ENCODE measurements at places on chromosomes 11 and 22.

DNA sequence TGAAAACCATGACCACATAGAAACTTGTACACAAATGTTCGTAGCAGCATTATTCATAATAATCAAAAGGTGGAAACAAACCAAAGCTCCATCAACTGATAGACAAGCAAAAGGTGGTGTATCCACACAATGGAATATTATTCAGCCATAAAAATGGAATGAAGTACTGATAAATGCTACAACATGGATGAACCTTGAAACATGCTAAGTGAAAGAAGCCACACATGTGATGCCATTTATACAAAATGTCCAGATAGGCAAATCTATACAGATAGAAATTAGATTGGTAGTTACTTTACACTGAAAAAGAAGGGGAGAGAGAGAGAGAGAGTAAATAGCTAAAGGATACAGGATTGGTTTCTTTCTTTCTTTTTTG is 27.7 kb downstream of the MAPK1 start:
- DNase-seq, result no peak

DNA sequence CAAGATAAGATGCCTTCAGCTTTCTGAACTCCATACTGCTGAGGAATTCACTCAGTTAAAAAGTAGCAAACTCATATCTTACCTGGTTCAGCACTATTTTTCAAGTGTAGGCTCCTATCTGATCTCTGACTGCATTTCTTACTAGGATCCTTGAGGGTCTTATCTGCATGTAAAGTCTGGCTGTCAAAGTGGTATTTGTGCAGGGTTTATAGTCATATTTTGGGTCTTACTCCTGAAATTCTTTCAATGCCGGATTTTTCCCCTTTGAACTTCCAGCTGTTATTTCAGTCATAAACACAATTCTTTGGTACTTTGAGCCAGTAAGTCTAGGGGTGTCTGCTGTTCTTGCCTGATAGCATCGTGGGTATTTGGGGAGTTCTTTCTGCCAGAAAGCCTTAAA is 25.3 kb upstream of the NOX4 start:
- no peak for DNase-seq

- no peak for DNase-seq
These were observed 429 bp downstream of the VEGFB start for GRCh38 chr11:64234647-64235379.

- no peak for DNase-seq
These were observed 546.0 kb upstream of the CCDC179 start for GRCh38 chr11:23406131-23406819.

DNA sequence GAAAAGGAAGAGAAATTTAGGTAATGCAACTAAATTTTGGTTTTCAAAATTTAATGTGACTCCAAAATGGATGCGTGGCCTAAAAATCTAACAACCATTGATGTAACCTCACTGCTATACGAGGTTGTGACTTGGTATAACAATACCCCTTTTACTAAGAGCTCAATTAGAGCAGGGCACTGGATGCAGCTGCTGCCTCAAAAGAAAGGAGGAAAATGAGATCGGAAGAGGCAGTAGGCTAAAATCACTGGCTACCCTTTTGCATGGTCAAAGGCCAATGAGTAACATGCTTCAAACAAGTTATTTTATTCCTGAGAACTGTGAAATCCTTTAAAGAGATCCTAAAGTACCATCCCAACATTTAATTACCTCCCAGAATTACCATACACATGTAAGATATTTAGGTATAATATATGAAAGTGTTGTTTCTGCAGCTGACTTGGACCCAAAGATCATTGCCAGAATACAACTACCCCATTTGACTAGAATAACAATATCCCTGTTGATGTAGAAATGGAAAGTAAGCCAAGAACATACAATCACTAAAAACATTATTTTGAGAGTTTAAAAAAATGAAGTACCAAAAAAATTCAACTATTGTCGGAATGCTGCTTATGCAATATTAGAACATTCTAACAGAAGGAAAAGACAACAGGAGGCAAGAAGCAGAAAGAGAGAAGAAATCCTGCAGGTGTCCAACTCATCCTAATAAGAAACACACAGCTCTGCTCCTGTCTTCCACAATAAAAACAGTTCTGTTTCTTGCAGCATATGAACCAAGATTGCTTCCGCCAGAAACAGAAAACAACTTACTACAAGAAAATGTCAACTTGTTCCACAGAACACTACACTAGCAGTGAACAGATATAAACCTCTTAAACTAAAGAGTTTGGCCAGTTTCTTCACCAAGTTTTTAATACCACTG is 15.0 kb downstream of the SIK3 start:
- peak; percentile 52 for DNase-seq

DNA sequence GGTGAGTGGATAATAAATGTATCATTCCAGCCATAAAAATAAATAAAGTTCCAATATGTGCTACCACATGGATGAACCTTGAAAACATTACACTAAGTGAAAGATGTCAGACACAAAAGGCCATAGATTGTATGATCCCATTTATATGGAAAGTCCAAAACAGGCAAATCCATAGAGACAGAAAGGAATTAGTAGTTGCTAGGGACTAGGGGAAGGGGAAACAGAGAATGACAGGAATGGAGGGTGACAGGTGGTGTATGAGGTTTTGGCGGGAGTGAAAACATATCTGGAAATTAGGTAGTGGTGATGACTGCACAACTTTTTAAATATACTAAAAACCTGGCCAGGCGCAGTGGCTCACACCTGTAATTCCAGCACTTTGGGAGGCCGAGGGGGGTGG is 15.2 kb upstream of the CARD10 start:
- no peak for DNase-seq

GRCh38 chr22:40642316-40642715 is 5.8 kb upstream of the MRTFA start:
- DNase-seq, result no peak
